ENCODE measurements at places on chromosomes 11 and 22.

- DNase-seq, result no peak
Measured at GRCh38 chr11:11669233-11669846, 47.5 kb upstream of the GALNT18 start.

DNA sequence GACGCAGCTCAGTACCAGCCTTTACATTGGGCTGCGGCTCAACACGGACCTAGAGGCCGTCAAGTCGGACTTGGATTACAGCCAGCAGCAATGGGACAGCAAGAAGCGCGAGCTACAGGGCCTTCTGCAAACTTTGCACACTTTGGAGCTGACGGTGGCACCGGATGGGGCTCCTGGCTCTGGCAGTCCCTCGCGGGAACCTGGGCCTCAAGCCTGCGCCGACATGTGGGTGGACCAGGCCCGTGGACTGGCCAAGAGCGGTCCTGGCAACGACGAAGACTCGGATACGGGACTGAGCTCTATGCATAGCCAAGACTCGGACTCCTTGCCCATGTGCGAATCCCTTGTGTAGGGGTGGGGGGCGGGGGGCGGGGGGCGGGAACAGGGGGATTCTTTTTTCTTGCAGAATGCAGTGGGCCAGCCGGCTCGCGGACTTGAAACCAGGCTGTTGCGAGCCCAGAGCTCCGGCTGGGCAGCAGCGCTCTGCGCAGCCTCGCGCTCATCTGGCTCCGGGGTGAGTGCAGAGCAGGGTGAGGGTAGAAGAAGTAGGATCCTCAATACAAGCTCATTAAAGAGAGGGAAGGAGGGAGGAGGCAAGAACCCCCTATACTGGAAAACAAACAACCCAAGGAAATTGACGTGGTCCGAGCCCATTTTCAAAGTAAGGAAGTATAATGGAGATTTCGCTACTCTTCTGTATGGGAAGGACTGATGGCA, 1.8 kb downstream of the RASSF10 start:
- DNase-seq, result no peak

DNA sequence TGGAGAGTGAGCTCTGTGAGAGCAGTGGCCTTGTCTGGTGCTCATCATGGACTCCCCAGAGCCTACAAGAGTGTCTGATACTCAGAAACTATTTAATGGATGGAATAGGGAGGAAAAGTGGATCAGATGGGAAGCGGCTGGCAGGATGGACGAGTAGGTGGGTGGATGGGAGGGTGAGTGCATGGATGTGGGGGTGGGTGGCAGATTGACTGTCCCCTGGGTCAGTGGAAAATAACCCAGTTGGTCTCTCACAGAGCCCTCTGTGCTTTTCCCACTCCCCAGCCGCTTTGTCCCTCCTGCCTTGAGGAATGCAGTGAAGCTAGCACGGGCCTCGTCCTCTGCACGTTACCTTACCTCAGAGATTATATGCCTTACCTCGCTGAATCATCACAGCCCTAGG, 5.9 kb downstream of the SPI1 start:
- DNase-seq, result no peak

DNA sequence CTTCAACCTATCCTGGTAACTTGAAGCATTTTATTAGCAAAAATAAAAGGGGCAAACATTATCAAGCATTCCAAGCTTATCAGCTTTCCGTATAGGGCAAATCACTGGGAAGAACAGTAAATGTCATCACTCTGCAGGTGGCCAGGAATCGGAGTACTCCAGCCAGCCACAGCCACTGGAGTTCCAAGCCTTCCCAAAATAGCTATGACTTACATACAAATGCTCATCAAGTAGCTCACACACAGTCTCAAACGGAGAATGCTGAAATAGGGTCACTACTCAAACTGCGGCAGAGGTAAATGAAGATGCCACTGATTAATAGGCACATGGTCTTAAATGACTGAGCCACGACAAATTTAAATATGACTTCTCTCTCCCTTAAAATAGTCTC, 2.1 kb downstream of the USP28 start:
- DNase-seq, result no peak

- DNase-seq, result no peak
Measured at GRCh38 chr22:29755889-29756288, 10.9 kb downstream of the ZMAT5 start.

DNA sequence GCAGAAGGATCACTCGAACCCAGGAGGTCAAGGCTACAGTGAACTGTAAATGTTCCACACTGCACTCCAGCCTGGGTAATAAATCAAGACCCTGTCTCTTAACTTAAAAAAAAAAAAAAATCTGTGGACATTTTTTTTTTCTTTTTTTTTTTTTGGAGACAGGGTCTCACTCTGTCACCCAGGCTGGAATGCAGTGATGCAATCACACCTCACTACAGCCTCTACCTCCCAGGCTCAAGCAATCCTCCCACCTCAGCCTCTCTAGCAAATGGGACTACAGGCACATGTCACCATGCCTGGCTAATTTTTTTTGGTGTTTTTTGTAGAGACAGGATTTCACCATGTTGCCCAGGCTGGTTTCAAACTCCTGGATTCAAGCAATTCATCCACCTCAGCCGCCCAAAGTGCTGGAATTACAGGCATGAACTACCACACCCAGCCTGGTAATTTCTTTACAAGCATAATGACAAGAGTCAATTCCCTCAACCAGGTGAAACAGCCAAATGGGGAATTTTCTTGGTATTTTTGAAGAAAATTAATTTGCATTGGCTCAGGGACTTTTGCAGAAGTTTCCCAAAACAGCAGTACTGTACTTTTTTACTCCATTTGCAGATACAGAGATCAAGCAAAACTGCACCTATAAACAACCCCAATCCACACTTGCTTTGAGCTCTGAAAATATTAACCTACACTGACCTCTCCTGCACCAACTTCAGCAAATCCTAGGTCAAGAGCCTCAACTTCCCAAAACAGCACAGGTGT, 44.0 kb downstream of the MRTFA start:
- DNase-seq, result no peak

- DNase-seq, result no peak
Measured at GRCh38 chr11:103735497-103736032, 300.9 kb upstream of the DDI1 start.

- DNase-seq, result no peak
Measured at GRCh38 chr22:23534201-23534850, 45.8 kb downstream of the IGLL1 start.

GRCh38 chr11:71191201-71191600, 61.2 kb downstream of the SHANK2 start:
- DNase-seq, result no peak

DNA sequence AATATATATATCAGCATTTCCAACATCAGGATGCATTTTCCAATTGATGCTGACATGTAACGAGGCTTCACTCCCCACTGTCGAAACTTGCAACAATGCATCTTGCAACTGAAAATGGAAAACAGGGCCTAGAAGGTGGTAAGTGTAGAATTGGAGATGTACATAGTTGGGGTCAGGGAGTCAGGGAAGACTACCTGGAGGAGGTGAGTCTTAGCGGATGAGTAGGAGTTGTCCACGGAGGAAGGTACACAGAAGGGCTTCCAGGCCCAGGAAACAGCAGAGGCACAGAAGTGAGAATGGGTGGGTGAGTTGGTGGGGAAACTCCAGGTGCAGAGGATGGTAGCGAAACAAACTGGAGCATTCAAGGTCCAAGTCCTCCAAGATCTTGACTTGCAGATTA, 2.0 kb upstream of the GRK2 start:
- DNase-seq, result no peak

DNA sequence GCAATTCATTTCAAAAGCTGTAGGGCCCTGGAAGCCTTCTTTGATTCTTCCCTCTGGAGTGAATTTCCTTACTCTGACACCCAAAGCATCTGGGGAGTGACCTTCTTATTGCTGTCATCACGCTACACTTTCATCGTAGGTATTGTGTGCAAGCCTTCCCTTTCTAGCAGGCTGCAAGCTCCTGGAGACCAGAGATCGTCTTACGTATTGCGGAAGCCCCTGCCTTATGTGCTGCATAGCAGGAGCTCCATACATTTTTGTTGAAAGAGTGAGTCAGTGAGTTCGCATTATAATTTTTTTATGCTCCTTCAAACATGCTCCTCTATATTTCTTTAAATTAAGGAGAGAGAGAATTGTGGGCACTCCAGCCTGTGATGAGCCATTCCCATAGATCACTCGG, 21.2 kb upstream of the TMEM218 start:
- DNase-seq, result no peak

GRCh38 chr22:17866127-17866526, 91.9 kb upstream of the BID start:
- DNase-seq, result no peak

DNA sequence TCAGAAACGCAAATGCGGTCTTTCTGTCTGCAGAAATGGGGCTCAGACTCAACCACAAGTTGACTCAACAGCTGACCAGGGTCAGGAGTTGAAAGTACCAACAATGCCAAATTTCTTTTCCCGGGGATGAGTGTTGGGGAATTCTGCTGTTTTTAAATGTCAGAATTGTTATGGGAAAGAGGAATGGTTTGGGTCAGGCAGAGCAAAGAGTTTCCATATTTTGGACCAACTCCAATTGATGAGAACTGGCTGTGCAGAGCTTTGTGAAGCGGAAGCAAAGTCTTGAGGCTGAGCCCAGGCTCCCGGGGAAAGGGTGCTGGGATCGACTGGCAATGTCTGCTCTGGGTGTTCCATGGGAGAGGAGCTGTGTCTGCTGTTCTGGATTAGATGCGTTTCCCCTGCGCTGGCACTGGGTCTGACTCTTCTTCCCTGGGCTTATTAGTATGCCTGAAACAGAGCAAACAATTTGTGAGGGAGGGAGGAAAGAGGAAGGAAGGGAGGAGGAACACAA, 36.2 kb downstream of the TXN2 start:
- no peak for DNase-seq

- DNase-seq, result peak; percentile 23
Measured at GRCh38 chr11:61969838-61970662, 2.6 kb upstream of the FTH1 start.

GRCh38 chr11:83508804-83509203, 222.6 kb upstream of the CCDC90B start:
- DNase-seq, result no peak

DNA sequence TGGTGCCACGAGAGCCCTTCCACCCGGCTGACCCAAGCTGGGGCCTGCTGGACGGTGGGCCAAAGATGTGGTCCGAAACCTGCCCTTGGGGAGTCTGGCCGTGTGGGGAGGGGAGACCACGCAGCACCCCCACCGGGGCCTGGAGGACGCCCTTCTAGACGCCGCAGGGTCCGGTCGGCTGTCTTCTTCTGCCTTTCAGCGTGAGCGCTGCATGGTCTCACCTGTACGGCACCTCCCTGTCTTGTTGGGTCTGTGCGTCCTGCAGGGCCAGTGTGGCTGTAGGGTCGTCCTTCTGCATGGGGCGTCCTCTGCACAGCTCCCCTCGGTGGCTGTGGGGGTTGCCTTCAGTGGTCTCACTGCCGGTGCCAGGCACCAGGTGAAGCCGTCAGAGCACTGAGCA, 2.8 kb downstream of the BRSK2 start:
- DNase-seq, result no peak

DNA sequence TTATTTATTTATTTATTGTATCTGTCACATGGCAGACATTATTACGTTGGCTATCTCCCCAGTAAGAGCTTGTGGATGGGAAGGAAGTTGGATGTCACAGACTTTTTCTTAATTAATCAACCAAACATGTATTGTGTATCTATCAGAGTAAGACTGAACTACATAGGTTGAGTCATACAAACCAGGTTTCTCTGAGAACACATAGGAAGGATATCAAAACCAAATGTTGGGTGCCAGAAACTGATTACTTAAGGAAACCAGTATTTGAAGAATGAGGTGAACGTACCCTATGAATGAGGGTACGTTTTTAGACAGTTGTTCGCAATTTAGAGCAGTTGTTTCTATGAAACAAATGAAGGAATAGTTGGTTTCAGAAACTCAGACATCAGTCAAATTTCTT, 136.4 kb downstream of the SLC17A6 start:
- no peak for DNase-seq

DNA sequence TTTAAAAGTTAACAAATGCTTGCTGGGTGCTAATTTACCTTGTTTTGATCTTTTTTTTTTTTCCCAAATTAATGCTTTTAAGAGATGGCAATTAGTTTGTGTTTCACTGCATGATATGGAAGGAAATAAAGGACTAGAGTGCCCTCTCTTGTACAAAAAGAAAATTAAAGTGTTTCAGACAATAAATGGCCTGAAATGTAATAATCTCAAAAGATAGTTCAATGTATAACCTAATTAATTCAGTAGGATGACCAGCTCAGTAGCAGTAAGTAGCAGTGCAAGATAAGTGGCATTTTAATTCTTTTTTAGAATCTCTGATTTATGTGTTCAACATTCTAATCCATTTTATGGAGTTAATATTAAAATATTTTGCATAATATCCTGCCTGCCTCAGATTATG, 39.9 kb upstream of the MYO18B start:
- DNase-seq, result no peak

DNA sequence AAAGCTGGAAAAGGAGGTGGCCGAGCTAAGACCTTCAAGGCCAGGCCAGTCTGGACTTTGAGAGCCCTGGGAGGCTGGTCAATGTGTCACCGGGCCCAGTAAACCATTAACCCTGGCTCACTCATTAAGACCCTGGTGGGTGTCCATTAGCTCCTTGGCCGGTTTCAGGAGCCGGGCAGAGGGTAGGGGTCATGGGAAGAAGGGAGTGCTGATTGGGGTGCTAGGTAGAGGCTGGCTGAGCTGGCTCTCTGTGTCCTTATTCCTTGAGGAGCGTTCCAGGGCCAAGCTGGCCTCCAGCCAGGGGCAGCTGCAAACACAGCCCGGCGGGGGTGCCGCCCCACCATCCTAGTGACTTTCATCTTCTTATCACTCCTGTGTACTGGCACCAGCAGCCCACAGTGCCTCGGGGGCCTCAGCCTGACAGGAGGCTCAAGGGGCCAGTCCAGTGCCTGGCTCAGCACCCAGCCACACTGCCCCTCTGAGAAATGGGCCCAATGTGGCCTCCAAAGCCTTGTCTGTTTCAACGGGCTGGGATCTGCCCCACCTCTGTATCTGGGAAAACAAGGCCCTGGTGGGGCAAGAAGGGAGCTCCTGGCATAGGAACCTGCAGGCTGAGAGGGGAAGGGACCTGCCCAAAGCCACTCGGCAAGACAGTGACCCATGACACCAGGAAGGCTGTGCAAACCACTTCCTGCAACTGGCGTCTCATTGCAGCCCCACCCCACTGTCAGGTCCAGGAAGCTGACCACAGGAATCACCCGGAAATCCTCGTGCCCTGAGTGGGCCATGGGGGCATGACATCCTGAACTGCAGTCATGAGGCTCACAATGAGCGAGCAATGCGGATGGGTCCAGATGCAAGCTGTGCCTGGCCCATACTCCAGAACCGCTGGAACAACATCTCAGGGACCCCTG, 15.1 kb upstream of the RGL4 start:
- DNase-seq, result peak; percentile 17

GRCh38 chr11:64571050-64571409, 20.0 kb upstream of the SLC22A12 start:
- no peak for DNase-seq

GRCh38 chr11:100543386-100543785, 143.7 kb upstream of the ARHGAP42 start:
- DNase-seq, result no peak

GRCh38 chr11:66321606-66322005, 4.8 kb upstream of the CD248 start:
- DNase-seq, result no peak
